Gastroesophageal sphincter (tissue), 4 donors: ENCODE measurements at places on chromosomes 5 and 9.

- no peak for ATAC-seq
These were observed 16.1 kb downstream of the AP3S1 start for GRCh38 chr5:115857626-115858349.

DNA sequence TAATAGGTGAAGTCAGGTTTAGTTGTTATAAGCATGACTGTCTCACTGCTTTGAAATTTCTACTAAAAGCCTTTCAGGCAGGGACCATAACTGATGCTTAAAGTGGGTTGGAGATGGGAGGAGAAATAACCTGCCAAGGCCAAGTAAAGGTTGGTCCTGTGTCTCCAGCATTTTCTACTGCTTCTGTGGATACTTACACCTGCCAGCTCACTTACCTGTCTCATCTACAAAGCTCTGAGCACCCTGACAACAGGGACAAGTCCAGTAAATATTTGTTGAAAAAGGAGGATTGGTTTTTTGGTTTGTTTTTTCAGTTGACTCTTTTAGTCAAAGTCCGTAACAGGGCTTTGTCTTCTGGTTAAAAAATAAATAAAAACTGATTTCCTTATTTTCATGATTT is 38.6 kb downstream of the GRAMD2B start:
- ATAC-seq = no peak

- no peak for ATAC-seq
These were observed 23.2 kb downstream of the CCDC187 start for GRCh38 chr9:136280535-136281315.

DNA sequence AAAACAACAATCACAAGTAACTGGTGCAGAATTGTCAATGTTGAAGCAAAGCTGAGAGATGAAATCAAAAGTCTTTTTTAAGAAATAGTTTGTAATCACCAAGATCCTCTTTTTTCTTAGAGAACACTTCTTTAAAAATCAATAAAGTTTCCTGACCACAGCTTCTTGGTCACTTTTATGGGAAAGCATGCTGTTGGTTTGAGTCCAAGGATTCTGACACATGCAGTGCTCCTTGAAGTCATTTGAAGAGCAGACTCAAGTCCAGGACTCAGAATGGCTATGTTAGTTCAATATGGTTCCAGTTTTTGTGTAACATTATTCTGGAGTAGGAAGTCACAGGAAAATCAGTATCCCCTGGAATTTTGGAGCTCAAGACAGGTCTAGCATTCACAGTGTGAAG is 480.6 kb downstream of the NR2F1-AS1 start:
- no peak for ATAC-seq

DNA sequence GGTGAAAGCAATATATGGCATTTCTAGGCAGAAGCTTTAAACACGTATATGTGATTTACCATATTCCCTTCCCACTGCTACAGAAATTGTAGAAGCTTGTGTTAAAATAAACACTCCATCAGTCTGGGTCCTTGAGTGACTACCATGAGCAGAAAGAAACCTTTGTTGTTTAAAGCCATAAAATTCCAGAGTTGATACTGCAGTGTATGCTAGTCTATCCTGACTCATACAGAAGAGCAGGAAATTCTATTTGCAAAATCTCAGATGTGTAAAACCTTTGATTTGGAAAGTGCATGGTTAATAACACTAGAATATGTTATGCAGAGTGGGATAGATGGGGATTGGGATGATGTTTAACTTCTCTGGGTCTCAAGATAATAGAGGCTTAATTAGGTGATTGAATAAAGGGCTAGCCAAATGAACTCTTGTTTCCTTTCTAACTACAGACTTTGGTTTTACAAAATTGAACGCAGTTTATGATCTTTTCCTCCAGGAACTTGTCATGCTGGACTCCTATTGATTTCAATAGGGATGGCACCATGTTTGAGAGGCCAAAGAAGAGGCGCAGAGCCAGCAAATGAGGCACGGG is 282.7 kb upstream of the VLDLR start:
- no peak for ATAC-seq
